ENCODE measurements at places on chromosomes 6 and 20.

- no peak for DNase-seq
Measured at GRCh38 chr6:156455847-156456246, 321.3 kb upstream of the ARID1B start.

- peak; percentile 42 for DNase-seq
Measured at GRCh38 chr6:126182650-126183311, 157.1 kb upstream of the CENPW start.

- DNase-seq: no peak
Measured at GRCh38 chr6:143251288-143251687, 190.6 kb downstream of the AIG1 start.

DNA sequence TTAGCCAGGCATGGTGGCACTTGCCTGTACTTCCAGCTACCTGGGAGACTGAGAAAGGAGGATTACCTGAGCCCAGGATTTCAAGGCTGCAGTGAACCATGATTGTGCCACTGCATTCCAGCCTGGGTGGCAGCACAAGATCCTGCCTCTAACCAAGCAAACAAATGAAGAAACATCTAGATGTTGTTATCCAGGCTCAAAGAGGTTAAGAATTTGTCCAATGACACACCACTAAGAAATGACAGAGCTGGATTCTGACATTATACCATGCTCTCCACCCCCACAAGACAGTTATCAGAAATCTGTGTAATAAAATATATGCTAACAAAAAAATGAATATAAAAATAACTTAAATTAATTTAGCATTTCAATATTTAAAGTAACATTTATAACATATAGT, 925.5 kb upstream of the SLC35B3 start:
- DNase-seq: peak; percentile 16

- DNase-seq: no peak
Measured at GRCh38 chr6:13215390-13215789, 112.9 kb downstream of the TBC1D7 start.

GRCh38 chr6:151241853-151242252, 2.1 kb downstream of the AKAP12 start:
- DNase-seq: no peak

DNA sequence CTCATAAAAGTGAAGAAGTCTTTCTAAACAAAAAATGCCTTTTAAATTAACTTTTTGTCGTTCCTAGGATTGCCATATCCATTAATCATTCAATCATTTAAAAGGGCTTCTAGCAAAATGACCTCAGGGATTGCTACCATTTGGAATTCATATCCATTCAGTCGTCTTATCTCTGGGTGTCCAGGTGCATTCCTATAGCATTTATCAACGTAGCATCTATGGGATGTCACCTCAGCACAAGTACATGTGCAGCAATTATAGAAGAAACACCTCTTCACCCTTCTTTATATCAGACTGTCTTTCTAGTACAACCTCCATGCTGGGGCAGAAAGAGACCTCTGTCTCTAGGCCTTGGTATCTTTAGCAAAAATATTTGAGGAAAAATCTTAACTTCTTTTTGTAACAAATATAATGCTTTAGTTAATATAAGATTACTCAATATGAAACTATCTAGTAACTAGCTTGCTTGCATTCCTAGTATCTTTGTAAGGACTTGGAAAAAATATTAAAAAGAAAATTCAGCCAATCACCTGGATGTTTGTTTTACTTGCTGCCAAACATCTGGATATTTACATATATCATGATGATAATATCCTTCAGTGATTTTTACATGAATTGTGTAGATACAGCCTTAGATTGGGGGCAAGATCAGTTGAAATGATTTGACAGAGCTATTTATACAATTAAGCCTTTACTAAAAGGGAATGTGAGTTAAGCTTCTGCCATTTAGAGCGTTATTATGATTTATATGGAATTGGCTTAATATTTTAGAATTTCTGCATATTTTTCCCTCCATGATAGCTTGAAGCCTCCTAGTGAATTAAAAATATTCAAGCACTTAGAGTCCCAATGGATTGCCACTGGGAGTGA, 356.8 kb downstream of the HDGFL1 start:
- DNase-seq: no peak

- DNase-seq: peak; percentile 73
Measured at GRCh38 chr6:34771727-34772126, 14.4 kb downstream of the SNRPC start.

GRCh38 chr6:145043926-145044500, 691.3 kb downstream of the EPM2A start:
- DNase-seq: no peak

GRCh38 chr6:819122-819521, 126.2 kb upstream of the EXOC2 start:
- DNase-seq: no peak

GRCh38 chr6:167915139-167915538, 82.3 kb upstream of the KIF25 start:
- DNase-seq: no peak

- DNase-seq: no peak
Measured at GRCh38 chr6:74973591-74973990, 232.3 kb downstream of the COL12A1 start.

DNA sequence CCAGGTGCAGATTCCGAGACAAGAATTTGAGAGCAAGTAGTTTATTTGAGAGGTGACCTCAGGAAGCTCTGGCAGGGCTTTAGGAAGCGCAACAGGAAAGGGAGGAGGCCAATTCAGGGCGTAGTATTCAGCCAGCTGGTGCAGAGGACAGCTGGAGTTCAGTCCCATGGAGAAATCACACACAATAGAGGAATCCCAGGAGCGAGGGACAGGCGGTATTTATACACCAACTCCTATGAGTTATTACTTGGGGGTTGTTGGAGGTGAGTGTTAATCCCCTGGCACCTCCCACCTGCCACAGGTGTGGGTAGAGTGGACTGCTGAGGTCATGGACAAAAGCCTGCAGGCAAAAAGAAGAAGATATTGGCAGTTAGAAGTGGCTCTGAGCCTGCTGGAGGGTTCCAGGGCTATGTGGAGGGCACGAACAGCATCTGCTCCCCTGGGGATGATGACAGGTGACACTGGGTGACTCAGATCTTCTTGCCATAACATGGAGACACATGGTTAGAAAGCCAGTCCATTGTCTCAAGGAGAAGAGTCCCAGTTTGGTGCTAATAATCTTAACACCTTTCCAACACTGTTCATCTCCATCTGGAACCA, 13.9 kb upstream of the SULF2 start:
- DNase-seq: no peak
